ENCODE measurements at places on chromosomes 1 and 21.
A peak's percentile ranks its signal among the peaks of the same experiment; 100 is the strongest.

DNA sequence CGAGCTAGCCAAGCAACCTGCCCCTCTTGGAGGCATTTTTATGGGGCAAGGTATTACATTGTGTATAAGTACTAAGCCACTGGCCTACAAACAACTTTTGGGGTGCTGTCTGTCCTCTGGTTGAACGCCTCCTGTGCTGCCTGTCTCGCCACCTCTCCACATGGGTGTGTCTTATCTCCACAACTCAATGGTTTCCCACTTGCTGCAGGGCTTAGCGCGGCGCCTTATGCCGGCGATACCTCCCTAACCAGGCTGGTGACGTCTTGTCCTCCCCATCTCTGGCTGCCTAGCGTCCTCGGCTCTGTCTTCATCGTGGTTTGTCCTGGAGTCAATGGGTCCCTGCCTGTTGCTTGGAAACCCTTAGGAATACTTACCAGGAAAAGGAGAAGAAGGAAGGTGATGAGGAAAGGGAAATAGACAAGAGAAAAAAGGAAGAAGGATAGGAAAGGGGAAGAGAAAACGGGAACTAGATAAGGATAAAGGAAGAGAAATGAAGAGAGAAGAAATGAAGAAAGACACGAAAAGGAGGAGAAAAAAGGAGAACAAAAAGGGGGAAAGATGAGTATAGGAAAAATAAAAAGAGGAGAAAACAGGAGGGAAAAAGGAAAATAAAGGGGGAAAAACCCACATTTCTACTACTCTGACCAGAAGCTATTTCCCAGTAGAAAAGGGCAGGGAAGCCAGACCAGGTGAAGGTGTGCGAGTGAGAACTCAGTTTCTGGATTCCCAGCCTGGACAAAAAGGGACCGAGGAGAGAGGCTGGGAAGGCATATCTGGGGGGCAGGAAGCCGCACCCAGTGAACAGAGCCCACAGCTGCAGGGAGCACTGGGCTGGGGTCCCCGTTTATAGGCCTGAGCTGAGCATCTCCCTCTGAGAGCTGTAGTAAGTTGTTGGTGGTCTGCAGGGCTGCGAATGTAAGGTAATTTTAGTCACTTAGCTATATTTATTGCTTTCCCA is 86.2 kb downstream of the CLIC6 start:
- no peak for DNase-seq

DNA sequence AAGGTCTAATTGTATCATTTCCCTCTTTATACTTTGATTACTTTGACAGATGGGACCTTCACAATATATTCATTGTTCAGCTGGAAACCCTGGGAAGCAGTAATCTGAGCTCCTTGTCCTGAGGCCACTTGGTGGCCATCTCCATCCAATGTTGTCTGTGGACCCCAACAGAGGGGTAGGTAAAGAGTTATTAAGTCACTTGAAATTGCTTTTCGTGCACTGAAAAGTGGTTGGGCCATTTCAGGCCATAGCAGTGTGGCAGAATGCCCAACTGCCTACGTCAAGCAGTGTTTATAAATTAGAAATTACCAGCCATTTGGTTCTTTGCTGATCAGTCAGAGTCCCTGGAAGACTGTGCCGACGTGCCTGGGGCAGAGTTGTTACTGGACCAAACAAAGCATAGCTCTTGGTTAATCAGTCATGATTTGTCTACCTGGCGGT is 308.3 kb upstream of the USP25 start:
- DNase-seq = no peak

GRCh38 chr1:35553851-35554250 is 3.4 kb downstream of the KIAA0319L start:
- no peak for DNase-seq

DNA sequence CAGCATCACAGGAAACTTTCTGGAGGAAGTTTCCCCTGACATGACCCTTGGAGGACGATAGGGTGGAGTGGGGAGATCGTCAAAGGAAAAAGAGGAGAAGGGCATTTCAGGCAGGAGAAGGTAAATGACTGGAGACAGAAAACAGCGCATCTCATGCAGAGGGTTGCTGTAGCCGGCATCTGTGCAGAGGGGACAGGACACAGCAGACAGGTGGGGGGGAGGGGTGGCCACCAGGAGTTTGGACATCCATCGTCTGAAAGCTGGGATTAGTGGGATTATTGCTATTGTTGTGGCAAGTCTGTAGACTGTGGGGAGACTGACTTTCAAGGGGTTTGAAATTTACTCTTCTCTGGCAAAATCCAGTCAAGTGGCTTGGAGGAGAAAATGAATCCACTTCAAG is 463.9 kb downstream of the OMA1 start:
- DNase-seq = no peak

DNA sequence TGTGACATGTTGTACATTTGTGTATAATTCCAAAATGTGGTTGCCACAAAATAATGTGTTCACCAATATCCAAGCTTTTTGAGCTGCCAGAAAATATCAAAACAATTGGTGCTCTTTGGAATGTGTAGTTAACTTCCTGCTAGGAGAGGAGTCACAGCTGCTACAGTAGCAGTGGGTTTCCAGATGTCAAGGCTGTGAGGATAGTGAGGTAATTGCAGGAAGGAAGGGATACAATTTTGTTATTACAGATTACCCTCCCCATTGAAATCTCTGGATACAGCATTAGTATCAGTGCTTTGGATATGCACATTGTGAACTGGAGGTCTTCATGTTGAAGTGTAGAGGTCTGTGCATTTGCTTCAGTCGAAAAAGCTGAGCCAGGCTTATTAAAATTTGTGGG is 253.2 kb downstream of the PTPRC start:
- DNase-seq = no peak

- no peak for DNase-seq
Measured at GRCh38 chr1:186819126-186819525, 9.6 kb upstream of the PLA2G4A start.

DNA sequence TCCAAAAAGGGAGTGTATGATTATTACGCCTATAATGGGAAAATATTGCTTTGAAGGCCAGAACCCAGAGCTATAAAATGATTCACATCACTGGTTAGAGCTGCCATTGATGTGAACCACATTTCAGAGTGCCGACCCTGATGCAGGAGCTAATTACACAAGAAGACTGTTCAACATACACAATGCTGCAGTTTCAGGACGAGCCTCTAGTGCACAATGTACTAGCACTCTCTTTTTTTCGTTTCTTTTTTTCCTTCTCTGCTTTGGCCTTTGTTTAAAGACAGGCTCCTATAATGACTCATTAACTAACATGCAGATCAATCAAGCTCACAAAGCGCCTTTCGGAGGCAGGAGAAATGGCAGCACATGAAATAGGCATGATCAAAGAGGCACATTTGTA is 66.0 kb upstream of the HMGB4 start:
- DNase-seq = no peak

- no peak for DNase-seq
Measured at GRCh38 chr1:228860911-228861831, 125.9 kb downstream of the RHOU start.

- DNase-seq = no peak
Measured at GRCh38 chr1:22776035-22776613, 65.5 kb downstream of the EPHB2 start.

GRCh38 chr1:79808816-79809475 is 802.4 kb upstream of the ADGRL4 start:
- no peak for DNase-seq

- DNase-seq = no peak
Measured at GRCh38 chr1:164971921-164972415, 384.5 kb downstream of the LMX1A start.

DNA sequence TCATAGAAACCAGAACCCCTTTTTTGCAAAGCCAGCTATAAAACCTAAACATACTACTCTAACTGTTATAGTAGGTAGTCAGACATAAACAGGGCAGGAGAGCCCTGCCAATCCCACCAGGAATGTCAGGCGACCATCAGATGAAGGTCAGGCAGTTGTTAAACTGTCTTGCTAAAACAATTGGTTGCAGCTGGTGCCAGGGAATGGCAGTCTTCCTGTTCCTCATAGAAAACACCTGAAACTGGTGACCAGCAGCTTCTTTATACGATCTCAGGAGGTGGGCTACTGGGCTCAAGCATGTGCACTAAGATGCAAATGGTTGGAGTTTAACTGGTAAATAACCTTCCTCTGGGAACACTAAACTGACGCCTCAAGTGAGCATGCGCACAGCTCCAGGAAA is 224.1 kb downstream of the COL11A1 start:
- no peak for DNase-seq

- DNase-seq = no peak
Measured at GRCh38 chr1:11531314-11531870, 52.4 kb downstream of the DISP3 start.

DNA sequence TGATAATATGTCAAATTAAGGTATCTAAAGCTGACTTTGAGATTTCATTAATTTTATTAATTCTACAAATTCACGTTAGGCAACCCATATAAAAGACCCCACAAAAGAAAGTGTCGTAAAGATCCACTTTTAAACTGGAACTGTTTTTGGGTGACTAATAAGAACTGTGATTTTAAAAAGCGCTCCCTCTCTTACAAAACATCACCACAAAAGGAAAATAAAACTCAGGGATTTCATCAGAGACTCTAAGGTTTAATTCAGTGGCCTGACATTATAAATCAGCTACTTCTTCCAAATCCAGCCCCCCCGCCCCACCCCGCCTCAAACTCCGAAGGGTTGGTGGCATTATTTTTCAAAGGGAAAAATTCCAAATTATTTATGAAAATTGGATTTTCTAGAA is 2.7 kb downstream of the COL24A1 start:
- no peak for DNase-seq

- no peak for DNase-seq
Measured at GRCh38 chr1:22782406-22782805, 71.8 kb downstream of the EPHB2 start.

DNA sequence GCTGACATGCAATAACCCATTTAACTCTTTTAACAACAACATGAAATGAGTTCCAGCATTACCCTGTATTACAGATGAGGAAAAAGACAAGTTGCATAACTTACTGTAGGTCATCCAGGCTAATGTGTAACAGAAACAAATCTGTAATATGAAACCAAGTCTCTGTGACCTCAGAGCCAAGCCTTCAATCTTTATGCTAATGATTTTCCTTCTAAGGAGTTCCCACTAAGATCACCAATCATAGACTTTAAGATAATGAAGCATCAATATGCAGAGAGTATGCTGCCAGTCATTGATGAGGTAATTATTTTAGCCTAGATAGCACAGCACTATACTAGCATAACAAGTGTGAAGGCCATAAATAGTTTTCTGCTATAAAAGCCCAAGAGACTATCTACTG is 35.6 kb upstream of the RNPC3 start:
- DNase-seq = no peak

DNA sequence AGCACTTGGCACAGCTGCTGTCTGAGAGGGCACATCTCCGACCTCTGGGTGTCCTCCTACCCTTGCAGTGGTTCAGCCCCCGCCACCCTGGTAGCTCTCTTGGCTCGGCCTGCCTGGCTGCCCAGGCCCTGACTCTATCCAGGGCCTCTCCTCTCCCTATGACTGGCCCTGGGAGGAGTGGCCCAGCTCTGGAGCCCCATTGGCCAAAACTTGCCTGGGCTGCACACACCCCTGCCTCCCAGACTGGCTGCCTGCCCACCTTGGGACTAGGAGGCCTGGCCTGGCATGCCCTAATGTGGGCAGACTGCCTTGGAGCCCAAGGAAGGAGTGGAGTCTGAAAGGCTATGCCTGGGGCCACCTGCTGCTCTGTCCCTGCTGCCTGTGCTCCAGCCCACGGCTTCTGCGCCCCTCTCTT is 33.6 kb downstream of the ACOT11 start:
- no peak for DNase-seq

- no peak for DNase-seq
Measured at GRCh38 chr1:212346601-212347000, 61.4 kb downstream of the PPP2R5A start.

- DNase-seq = peak; percentile 29
Measured at GRCh38 chr1:34843392-34844251, 15.9 kb downstream of the SMIM12 start.

- no peak for DNase-seq
Measured at GRCh38 chr1:180358649-180359048, 128.6 kb downstream of the LHX4 start.

DNA sequence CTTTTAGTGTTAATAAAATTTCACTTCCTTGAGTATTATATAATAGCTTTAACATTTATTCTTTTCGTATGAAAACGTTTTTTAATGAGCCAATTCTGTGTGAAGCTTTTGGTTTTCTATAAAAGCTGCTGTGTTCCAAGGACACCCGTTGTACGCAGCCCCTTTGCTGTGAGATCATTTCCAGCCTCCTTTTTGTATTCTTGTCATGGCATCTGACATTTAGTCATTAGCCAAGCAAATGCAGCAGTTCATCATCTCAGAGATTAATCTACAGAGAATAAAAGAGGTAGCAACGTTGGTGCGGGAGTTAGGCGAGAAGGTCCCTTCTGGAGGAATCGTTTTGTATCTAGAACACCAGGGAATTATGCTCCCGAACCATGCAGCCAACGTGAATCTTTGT is 1.3 kb upstream of the UMODL1 start:
- DNase-seq = no peak

DNA sequence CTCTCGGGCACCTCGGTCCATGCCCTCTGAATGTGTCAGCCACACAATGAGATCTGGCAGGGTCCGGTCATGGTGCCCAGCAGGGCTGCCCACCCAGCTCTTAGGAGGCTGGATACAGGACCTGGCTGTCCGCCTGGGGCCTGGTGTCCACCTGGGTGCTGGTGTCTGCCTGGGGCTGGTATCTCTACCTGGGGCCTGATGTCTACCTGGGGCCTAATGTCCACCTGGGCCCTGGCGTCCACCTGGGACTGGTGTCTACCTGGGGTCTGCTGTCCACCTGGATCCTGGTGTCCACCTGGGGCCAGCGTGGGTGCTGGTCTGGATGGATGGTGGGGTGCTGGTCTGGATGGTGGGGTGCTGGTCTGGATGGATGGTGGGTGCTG is 45.1 kb upstream of the ACTRT2 start:
- no peak for DNase-seq

- DNase-seq = no peak
Measured at GRCh38 chr1:234614081-234614489, 4.1 kb upstream of the IRF2BP2 start.

- no peak for DNase-seq
Measured at GRCh38 chr1:61135291-61135690, 52.9 kb downstream of the NFIA start.

DNA sequence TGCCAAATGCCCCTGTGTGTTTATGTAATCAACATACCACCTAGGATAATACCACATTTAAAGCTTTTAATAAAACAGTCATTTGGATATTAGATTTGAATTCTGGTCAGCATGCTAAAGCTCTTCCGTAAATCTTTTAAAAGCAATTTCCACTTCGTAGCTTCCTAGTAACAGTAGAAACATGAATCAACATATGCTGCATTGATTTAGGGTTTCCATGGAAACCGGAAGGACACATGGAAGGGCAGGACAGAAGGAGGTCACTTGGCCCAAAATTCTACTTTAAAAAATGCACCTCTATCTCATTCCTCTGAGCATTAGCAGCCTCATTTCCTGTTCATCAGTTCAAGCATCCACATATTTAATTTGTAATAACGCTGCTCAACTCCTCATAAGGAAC is 8.1 kb downstream of the RGS8 start:
- DNase-seq = no peak

- DNase-seq = no peak
Measured at GRCh38 chr1:203954788-203955552, 93.6 kb downstream of the SNRPE start.
